ENCODE measurements at places on chromosomes 6 and 20. TPM values are rescaled to one million over a fixed set of nuclear protein-coding genes. Genes with fewer than 3 reads are reported as not detected.

C20orf144 gene
- under 0.01 TPM for total RNA-seq

HCRTR2 gene
- total RNA-seq, result not detected

SKIC2 gene
- total RNA-seq, result 34.7 TPM

GRCh38 chr6:11163932-11164331 lies 52.4 kb upstream of the ERVFRD-1 start:
- DNase-seq, result no peak

- DNase-seq, result no peak
These were observed 1.1 kb upstream of the BEND6 start for GRCh38 chr6:56953597-56954402.

GRCh38 chr6:90586546-90586835 lies 381 bp downstream of the MAP3K7 start:
- no peak for DNase-seq

- DNase-seq, result no peak
These were observed 67.1 kb upstream of the NOTCH4 start for GRCh38 chr6:32290886-32291450.

GRCh38 chr6:70806086-70806485 lies 138.4 kb downstream of the SMAP1 start:
- no peak for DNase-seq

- no peak for DNase-seq
These were observed 37.8 kb downstream of the PTPRK start for GRCh38 chr6:128482642-128483041.

Measured in IMR-90 (cell line).